ENCODE measurements at places on chromosomes 11 and 22.

DNA sequence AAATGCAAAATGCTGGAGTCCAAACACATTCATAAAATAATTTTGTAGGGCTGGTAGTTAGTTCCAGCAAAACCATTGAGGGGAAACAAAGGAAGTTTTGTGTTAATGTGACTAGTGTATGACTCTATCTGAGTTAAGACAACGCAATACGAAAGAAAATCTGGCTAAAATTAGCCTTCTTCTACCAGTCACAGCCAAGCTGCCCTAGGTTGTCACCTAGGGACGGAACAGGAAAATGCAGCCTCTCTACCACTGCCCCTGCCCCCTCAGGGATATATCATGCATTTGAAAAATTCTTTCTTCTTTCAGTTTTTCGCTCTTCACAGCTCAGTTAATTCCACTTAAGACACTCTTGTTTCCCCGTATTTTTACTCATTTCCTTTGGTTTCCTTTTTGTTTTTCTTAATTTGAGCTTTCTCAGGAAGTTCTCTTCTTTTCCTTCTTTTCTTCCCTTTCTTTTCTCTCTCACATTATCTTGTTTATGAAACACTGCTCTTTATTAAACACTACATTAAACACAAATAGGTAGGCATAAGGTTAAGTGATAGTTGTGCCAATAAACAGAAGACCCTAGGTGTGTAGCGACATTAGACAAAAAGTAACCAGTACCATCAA lies 30.6 kb downstream of the KIRREL3 start:
- no peak for DNase-seq

DNA sequence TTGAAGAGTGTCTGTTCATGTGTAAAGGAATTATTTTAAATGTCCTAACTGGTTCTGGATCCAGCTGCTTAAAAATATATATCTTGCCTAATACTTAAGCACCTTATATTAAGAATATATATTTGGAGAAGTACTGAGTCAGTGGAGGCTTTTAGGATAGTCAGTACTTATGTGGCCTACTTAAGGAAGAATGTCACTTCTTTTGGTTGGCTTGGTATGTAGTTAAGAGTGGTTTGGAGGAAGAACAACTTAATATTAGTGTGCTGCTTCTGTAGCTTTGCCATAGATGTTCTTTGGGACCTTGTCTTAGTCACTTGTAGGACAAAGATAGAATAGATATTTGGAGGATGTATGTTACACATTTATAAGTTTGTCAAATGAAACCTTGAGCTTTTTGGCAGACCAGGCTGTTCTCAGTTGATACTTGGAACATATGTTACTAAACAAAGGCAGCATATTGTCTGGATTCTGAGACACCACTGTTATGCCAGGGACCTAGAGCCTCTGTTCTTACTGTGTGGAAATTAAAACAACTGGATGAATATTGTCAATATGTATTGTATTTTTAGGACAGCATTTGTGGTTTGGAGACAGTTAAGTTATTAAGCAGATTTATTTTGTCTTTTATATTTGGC lies 4.9 kb downstream of the HIPK3 start:
- DNase-seq: no peak

- no peak for DNase-seq
Observed at GRCh38 chr11:10050561-10050960, 243.5 kb downstream of the SBF2 start.

GRCh38 chr11:123588117-123588863 lies 66.1 kb downstream of the SCN3B start:
- DNase-seq: no peak

GRCh38 chr11:27018902-27019529 lies 21.6 kb upstream of the BBOX1 start:
- DNase-seq: no peak

DNA sequence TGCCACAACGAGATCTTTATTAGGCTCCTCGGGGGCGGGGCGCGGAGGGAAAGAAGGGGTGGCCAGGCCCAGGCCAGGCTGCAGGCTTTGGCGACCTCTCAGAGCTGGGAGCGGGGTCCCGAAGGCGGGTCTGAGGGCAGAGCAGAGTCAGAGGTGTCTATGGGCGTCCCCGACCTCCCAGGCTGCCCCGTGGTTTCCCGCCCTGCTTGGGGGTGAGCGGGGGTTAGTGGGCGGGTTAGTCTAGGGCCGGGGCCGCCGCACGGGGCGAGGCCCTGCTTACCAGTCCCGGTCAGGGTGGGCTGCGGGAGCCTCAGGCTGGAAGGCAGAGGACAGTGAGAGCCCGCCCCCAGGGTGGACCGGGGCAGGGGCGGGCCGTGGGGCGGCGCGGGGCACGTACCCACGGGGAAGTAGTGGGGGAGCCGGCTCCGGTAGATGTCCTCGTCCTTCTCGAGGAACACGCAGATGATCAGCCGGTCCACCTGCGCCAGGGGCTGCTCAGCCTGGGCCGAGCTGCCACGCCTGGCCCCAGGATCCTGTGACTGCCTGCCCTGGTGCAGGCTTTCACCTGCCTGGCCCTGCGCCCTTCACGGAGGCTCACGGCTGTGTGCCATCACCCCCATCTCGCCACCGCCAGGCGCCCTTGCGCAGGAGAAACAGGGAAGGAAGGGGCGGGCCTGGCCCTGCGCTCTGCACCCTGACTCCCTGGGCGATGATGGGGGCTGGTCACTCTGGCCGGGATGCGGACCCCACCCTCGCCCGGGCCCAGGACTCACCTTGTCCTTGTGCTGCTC lies 12.5 kb downstream of the OTUB1 start:
- DNase-seq: no peak

GRCh38 chr11:34346551-34346950 lies 11.3 kb downstream of the ABTB2 start:
- DNase-seq: no peak

- no peak for DNase-seq
Observed at GRCh38 chr11:71335371-71335770, 83.0 kb upstream of the SHANK2 start.

DNA sequence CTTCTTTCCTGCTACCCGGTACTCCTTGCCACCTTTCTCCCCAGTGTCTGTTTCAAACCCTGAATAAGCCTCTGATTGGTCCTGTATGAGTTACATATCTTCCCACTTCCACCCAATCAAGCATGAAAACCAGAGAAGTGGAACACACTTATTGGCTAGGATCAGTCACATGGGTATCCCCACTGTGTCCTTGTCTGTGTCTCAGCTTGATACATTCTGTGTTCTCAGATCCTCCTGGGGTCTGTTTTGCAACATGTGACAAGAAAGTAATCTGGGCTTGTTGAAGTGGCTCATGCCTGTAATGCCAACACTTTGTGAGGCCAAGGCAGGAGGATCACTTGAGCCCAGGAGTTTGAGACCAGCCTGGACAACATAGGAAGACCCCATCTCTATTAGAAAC lies 23.9 kb downstream of the MCHR1 start:
- DNase-seq: no peak

DNA sequence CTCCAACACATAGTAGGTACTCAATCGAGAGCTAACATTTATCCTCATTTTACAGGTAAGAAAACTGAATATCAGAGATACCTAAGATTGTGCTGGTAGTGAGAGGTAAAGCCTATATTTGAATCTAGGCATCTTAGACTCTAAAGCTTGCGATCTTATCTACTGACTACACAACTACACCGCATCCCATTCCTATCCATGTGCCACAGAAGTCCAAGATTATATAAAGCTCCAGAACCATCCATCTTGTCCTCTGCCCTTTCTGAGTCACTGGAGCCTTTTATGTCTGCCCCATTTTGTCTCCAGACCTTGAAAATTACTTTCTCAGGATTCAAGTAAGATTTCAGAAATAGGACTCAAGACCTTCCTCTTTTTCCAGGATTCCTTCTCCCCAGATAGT lies 84.4 kb downstream of the OR5AK2 start:
- no peak for DNase-seq

- DNase-seq: no peak
Observed at GRCh38 chr11:133337193-133337592, 195.1 kb downstream of the OPCML start.

GRCh38 chr22:46054091-46055073 lies 77.4 kb upstream of the WNT7B start:
- DNase-seq: peak; percentile 64

GRCh38 chr11:69135420-69136363 lies 20.0 kb upstream of the SMIM38 start:
- no peak for DNase-seq

- peak; percentile 50 for DNase-seq
Observed at GRCh38 chr11:61777234-61778090, 14.9 kb downstream of the TMEM258 start.

GRCh38 chr11:111905411-111905810 lies 6.2 kb downstream of the CRYAB start:
- DNase-seq: no peak

- DNase-seq: no peak
Observed at GRCh38 chr22:35392357-35392756, 7.6 kb upstream of the MCM5 start.

DNA sequence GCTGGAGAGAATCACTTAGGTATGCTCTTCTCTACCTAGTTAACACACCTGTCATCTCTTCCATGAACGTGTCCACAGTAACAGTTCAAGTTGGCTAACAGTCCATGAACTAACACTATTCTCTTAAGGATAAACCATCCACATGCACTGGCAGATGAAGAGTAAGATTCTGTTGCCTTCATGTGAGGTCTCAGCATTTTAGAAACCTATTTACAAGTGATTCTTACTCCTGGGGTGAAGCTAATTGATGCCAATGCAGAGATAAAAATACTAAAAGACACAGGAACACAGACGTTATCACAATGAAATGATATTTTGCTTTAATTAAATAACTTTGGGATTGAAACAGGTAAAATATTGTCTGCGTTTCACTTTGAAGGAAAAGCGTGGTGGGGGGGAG lies 1.3 kb downstream of the LRRC4C start:
- no peak for DNase-seq

DNA sequence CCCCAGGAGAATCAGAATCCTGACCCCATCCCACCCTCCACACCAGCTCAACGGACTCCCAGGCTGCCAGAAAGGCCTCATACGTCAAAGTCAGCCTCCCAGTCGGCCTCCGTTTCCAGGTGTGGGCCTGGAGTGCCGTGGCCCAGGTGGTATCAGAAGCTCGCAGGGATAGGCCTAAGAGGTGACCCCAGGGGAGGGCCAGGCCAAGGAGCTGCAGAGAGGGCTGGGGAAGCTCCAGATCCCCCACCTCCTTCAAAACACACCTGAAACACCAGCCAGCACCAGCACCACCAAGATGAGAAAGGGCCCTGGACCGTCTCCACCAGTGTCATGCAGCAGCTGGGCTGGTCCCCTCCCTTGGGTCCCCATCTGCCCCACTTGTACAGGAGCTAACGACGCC lies 20.3 kb downstream of the ASCL2 start:
- no peak for DNase-seq

- no peak for DNase-seq
Observed at GRCh38 chr22:48352086-48352911, 1475.4 kb downstream of the BRD1 start.

DNA sequence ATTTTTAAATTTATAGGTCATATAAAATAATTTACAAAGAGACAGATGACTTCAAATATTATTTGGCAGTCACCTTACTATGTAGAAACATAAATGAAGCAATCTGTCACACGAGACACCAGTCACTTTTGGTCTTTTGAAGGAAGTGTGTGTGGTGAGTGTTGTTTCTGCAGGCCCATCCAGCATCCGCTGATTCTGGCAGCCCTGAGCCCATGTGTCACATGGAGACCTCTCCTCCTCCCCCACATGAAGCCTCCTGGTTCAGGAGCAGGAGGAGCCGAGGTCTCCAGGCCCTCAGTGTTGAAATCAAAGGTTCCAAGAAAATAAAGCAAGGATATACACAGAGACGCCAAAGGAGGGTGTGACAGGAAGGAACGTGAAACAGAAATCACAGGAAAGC lies 60.1 kb downstream of the ARFGAP3 start:
- no peak for DNase-seq

DNA sequence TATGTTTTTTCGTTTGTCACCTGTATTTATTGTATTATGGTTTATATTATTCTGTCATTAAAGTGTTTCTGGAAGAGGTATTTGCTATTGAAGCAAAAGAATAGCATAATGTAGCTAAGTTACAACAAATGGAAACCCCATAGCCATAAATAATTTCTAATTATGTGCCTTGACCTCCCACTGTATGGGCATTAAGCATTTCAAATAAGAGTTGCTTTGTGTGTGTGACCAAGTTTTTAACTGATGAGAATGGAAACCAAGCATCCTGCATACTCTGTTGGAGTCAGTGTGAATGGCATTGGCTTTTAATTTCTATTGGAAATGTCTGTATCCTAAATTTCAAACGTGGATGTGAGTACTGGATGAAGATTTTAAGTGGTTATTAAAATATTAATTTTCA lies 61.9 kb upstream of the MYO18B start:
- DNase-seq: no peak

DNA sequence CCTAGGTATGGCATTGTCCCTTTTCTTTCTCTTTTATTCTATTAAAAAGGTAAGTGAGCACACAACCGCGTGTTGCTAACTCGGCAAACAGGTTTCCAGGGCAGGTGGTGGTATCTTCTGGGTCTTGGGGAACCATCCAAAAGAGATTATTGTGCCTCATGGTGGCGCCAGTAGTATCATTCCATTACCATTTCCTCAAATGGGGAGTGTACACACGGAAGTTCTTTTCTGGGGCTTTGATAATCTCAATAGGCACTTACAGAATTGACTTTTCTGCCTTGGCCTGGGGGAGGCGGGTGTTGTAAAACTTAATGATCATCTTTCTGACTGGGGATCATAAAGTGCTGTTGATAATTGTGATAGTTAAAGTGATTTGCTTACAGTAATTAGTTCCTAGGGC lies 234.1 kb downstream of the KIRREL3 start:
- DNase-seq: no peak

GRCh38 chr11:122074022-122074421 lies 42.0 kb downstream of the BLID start:
- no peak for DNase-seq

GRCh38 chr11:126140926-126141280 lies 70.5 kb downstream of the RPUSD4 start:
- no peak for DNase-seq

DNA sequence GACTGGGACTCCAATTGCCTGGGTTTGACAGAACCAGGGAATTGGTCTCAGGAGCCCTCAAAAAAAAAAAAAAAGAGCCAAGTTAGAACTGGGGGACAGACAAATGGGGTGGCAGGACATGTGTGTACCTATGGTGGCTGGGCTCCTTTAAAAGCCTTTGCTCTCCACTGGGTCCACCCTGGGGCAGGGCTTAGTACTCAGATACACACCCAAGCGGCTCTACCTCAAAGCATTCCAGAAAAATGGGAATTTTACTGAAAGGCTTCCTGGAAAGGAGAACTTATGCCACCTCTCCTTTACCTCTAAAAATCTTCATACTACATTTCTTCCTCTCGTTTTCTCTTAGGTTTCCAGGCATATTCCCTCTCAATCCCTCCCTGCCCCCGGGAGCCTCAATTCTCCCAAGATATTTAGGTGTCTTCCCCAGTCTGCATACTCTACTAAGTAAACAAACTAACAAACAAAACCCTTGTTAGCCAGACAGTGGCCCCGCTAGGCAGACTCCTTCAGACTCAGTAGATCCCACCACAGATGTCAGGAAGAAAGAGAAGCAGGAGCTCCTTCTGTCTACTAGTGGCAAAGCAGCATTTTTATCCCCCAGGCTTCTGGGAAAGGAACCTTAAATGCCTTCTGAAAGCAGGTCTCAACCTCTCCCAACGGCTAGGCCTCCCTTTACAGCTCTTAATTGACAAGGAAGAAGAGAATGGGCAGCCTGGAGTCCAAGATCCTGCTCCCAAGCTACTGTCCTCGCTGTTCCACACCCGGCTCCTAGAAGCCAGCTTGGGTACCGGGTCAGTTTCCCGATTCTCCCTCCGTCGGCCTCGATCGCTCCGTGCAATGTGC lies 653 bp downstream of the PCSK7 start:
- DNase-seq: no peak

GRCh38 chr11:133636711-133637355 lies 104.5 kb upstream of the OPCML start:
- no peak for DNase-seq
